Prostate gland (tissue), 2 donors: ENCODE measurements at places on chromosomes 13 and 19. TPM values are rescaled to one million over a fixed set of nuclear protein-coding genes. Genes with fewer than 3 reads are reported as not detected.

C5AR2 gene
- total RNA-seq = not detected

STARD13 gene
- 31.1 TPM for total RNA-seq

ZSCAN4 gene
- total RNA-seq = not detected

DNA sequence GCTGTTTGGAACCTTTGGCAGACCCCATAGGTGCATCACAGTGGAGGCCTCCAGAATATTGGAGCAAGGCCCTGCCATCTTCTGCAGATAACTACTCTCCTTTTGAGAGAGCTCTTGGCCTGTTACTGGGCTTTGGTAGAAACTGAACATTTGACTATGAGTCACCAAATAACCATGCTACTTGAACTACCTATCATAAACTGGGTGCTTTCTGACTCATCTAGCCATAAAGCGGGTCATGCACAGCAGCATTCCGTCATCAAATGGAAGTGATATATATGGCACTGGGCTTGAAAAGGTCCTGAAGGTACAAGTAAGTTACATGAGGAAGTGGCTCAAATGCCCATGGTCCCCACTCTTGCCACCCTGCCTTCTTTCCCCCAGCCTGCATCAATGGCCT is 782.5 kb upstream of the SLITRK6 start:
- no peaks in the 10 kb centered on the region for H3K27me3 ChIP-seq
- no peak for DNase-seq
- no peaks in the 10 kb centered on the region for H3K4me1 ChIP-seq
- no peak overlapping the region for H3K4me3 ChIP-seq

DNA sequence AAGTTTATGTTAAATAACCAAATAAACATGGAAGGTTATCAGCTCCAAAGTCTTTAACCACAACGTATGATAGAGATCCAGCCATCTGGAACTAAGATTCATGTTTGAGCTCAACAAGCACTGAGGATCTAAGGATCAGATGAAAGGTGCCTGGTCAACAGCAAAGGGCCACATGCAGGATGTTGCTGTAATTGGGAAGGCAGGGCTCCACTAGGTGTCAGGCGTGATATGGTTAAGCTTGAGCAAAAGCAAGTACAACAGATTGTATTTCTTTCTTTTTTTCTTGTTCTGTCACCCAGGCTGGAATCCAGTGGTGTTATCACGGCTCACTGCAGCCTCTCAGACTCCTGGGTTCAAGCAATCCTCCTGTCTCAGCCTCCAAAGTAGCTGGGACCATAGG is 12.0 kb downstream of the EBPL start:
- H3K27ac ChIP-seq = no peak overlapping the region
- H3K4me3 ChIP-seq = no peak overlapping the region
- H3K36me3 ChIP-seq = no peaks in the 10 kb centered on the region
- no peaks in the 10 kb centered on the region for H3K27me3 ChIP-seq

GRCh38 chr19:18280247-18281081 is 958 bp downstream of the JUND start:
- DNase-seq = peak; percentile 78
- H3K27ac ChIP-seq = peak overlapping the region; percentile 100

- no peak overlapping the region for H3K4me3 ChIP-seq
- no peaks in the 10 kb centered on the region for H3K36me3 ChIP-seq
- H3K4me1 ChIP-seq = no peaks in the 10 kb centered on the region
- DNase-seq = no peak
- no peaks in the 10 kb centered on the region for H3K27me3 ChIP-seq
- H3K27ac ChIP-seq = no peak overlapping the region
These were observed 709.4 kb downstream of the PCDH9 start for GRCh38 chr13:66520511-66521355.

- H3K36me3 ChIP-seq = no peaks in the 10 kb centered on the region
- no peaks in the 10 kb centered on the region for H3K4me1 ChIP-seq
- H3K27ac ChIP-seq = no peak overlapping the region
- no peaks in the 10 kb centered on the region for H3K27me3 ChIP-seq
- no peak overlapping the region for H3K4me3 ChIP-seq
- no peak for DNase-seq
These were observed 278.6 kb upstream of the EDNRB start for GRCh38 chr13:78197231-78197630.

GRCh38 chr13:56015919-56016318 is 1124.8 kb upstream of the PRR20A start:
- no peak for DNase-seq
- no peaks in the 10 kb centered on the region for H3K36me3 ChIP-seq
- no peak overlapping the region for H3K27ac ChIP-seq

DNA sequence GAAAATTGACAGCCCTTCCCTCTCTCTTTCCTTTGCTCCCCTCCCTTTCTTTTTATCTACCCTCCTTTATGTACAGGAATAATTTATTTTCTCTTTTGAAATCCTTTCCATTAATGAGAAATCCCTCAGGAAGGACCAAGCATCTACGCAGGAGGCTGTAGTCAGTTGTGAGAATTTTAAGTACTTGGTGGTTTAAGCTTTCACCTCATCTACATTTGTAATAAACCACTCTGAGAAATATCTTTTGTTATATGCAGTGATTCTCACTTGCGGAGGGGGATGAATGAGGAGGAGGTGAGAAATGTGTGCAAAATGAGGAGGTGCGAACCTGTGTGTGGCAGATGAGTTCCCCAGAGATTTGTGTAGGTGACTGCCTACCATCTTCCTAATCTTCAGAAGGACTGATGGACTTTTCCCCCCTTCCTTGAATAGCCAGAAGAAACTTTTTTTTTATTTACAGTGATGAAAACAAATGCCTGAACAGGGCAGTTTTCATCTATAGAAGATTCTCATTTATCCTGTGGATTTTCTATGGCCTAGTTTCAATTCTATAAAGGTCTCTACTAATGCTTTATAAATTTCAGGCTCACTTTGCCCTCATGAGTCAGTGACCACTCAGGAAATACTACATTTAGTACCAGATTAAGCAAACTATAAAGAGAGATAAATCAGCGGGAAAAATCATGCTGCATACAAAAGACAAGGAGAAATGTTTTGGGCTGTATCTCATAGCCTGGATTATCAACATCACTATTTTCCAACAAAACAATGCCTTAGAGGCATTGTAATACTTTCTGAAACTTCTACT is 118.3 kb downstream of the LHFPL6 start:
- H3K27ac ChIP-seq = no peak overlapping the region
- no peaks in the 10 kb centered on the region for H3K4me1 ChIP-seq
- DNase-seq = no peak
- H3K4me3 ChIP-seq = no peak overlapping the region
- no peaks in the 10 kb centered on the region for H3K27me3 ChIP-seq

- no peaks in the 10 kb centered on the region for H3K27me3 ChIP-seq
- H3K4me1 ChIP-seq = no peaks in the 10 kb centered on the region
- H3K27ac ChIP-seq = no peak overlapping the region
- no peak overlapping the region for H3K4me3 ChIP-seq
- DNase-seq = no peak
These were observed 180.4 kb downstream of the LIG4 start for GRCh38 chr13:108034909-108035410.

DNA sequence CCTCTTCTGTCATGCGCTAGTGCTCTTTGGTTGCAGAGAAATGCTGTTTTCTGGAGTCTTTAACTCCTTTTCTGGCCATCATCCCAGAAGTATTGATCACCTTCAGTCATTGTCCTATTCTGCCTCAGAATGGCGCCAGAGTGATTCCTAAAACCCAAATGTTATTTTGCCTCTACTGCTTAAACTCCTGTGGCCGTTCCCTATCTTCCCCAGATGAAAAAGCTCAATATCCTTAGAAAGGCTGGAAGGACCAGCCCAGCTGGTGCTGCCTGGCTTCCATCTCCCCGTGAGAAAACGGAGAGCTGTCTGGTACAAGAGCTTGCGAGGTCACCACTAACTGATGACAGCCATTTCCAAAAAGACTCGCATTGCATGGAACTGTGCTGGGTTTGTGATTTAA is 179.1 kb downstream of the RBM26 start:
- no peak overlapping the region for H3K27ac ChIP-seq
- no peaks in the 10 kb centered on the region for H3K36me3 ChIP-seq
- no peaks in the 10 kb centered on the region for H3K4me1 ChIP-seq
- no peak for DNase-seq
- H3K4me3 ChIP-seq = no peak overlapping the region

GRCh38 chr13:113982296-113982661 is 8.4 kb upstream of the C13orf46 start:
- H3K27ac ChIP-seq = no peak overlapping the region
- no peaks in the 10 kb centered on the region for H3K36me3 ChIP-seq
- H3K4me1 ChIP-seq = no peaks in the 10 kb centered on the region
- no peak overlapping the region for H3K4me3 ChIP-seq
- DNase-seq = no peak

GRCh38 chr13:30615481-30615865 is 2.2 kb upstream of the USPL1 start:
- no peaks in the 10 kb centered on the region for H3K36me3 ChIP-seq
- no peaks in the 10 kb centered on the region for H3K27me3 ChIP-seq
- H3K4me1 ChIP-seq = no peaks in the 10 kb centered on the region
